Pancreas (tissue), 10 donors: ENCODE measurements at places on chromosomes 4 and X. TPM values are rescaled to one million over a fixed set of nuclear protein-coding genes. Genes with fewer than 3 reads are reported as not detected.

NEIL3 gene
- total RNA-seq: 0.25 TPM

CENPVL1 gene
- not detected for total RNA-seq

HMGN5 gene
- 2.0 TPM for total RNA-seq

CLCN5 gene
- total RNA-seq: 5.3 TPM

CT45A3 gene
- total RNA-seq: not detected

XAGE1A gene
- total RNA-seq: not detected

FAM241A gene
- 0.95 TPM for total RNA-seq

ATRX gene
- 42.5 TPM for total RNA-seq

DTHD1 gene
- not detected for total RNA-seq

UGT2A1 gene
- total RNA-seq: not detected

CXXC4 gene
- total RNA-seq: 2.5 TPM

PITX2 gene
- not detected for total RNA-seq

RAB39B gene
- 1.2 TPM for total RNA-seq

CCSER1 gene
- total RNA-seq: 7.7 TPM

NUDT10 gene
- total RNA-seq: not detected

SYP gene
- 9.1 TPM for total RNA-seq

TMEM47 gene
- 2.2 TPM for total RNA-seq

GUCY1B1 gene
- 18.1 TPM for total RNA-seq

LSM6 gene
- 8.9 TPM for total RNA-seq

FHDC1 gene
- 1.5 TPM for total RNA-seq

PDGFRA gene
- 14.0 TPM for total RNA-seq

CD38 gene
- total RNA-seq: 0.70 TPM

TKTL2 gene
- not detected for total RNA-seq

PLP2 gene
- total RNA-seq: 88.3 TPM

RGN gene
- 23.3 TPM for total RNA-seq

CCDC110 gene
- total RNA-seq: 18.5 TPM

CXCL8 gene
- 41.6 TPM for total RNA-seq

OPRPN gene
- not detected for total RNA-seq

PLK4 gene
- total RNA-seq: 0.79 TPM

GALNT7 gene
- total RNA-seq: 24.9 TPM

SETD7 gene
- 25.1 TPM for total RNA-seq

CSAG2 gene
- not detected for total RNA-seq

TMSB15B gene
- total RNA-seq: 0.69 TPM

ADH1A gene
- 0.84 TPM for total RNA-seq

SHROOM2 gene
- total RNA-seq: 3.4 TPM

GK gene
- total RNA-seq: 1.6 TPM

EREG gene
- total RNA-seq: 0.06 TPM

CSN1S1 gene
- total RNA-seq: 1.3 TPM

MAGEB6B gene
- not detected for total RNA-seq

DDX3X gene
- total RNA-seq: 142 TPM

EBP gene
- total RNA-seq: 18.8 TPM

IQCM gene
- not detected for total RNA-seq

MAOB gene
- 3.1 TPM for total RNA-seq

HTR2C gene
- total RNA-seq: not detected

GABRG1 gene
- total RNA-seq: not detected

XAGE1B gene
- not detected for total RNA-seq

TMLHE gene
- total RNA-seq: 7.3 TPM
